ENCODE measurements at places on chromosomes 1 and 21. TPM values are rescaled to one million over a fixed set of nuclear protein-coding genes. Genes with fewer than 3 reads are reported as not detected.

RNF186 gene
- 0.05 TPM for polyA plus RNA-seq

BTBD8 gene
- 0.44 TPM for polyA plus RNA-seq

ANGPTL1 gene
- not detected for polyA plus RNA-seq

C1orf185 gene
- not detected for polyA plus RNA-seq

C1orf141 gene
- polyA plus RNA-seq: not detected

CD164L2 gene
- 3.3 TPM for polyA plus RNA-seq

PAPPA2 gene
- 0.06 TPM for polyA plus RNA-seq

ADCY10 gene
- polyA plus RNA-seq: 0.02 TPM

PTCH2 gene
- 0.77 TPM for polyA plus RNA-seq

CLDN17 gene
- not detected for polyA plus RNA-seq

GJB5 gene
- polyA plus RNA-seq: 3.3 TPM

CLCA2 gene
- not detected for polyA plus RNA-seq

MAN1C1 gene
- 14.4 TPM for polyA plus RNA-seq

IRF2BP2 gene
- polyA plus RNA-seq: 24.9 TPM

OR2L2 gene
- not detected for polyA plus RNA-seq

B4GALT2 gene
- 121 TPM for polyA plus RNA-seq

TAS1R3 gene
- polyA plus RNA-seq: 0.16 TPM

PGLYRP3 gene
- not detected for polyA plus RNA-seq

DUSP23 gene
- 122 TPM for polyA plus RNA-seq

CRYAA gene
- not detected for polyA plus RNA-seq

ANGPTL7 gene
- not detected for polyA plus RNA-seq

CACNA1S gene
- polyA plus RNA-seq: 0.06 TPM

HES3 gene
- polyA plus RNA-seq: 105 TPM

CLK2 gene
- 76.0 TPM for polyA plus RNA-seq

RHOU gene
- polyA plus RNA-seq: 3.0 TPM

GIPC2 gene
- polyA plus RNA-seq: 0.29 TPM

SH2D5 gene
- polyA plus RNA-seq: 16.7 TPM

TSACC gene
- polyA plus RNA-seq: 5.0 TPM

VSIG8 gene
- polyA plus RNA-seq: not detected

CYP4A11 gene
- not detected for polyA plus RNA-seq

ERG gene
- polyA plus RNA-seq: 1.0 TPM

CFAP141 gene
- polyA plus RNA-seq: not detected

FOXD2 gene
- polyA plus RNA-seq: not detected

VANGL2 gene
- 118 TPM for polyA plus RNA-seq

GPR3 gene
- 34.9 TPM for polyA plus RNA-seq

NPR1 gene
- 10.5 TPM for polyA plus RNA-seq

TNFRSF8 gene
- polyA plus RNA-seq: 23.2 TPM

CFHR2 gene
- not detected for polyA plus RNA-seq

PRAMEF8 gene
- not detected for polyA plus RNA-seq

SPRR3 gene
- polyA plus RNA-seq: not detected

TRIM63 gene
- not detected for polyA plus RNA-seq

SH2D1B gene
- polyA plus RNA-seq: not detected

INKA2 gene
- polyA plus RNA-seq: 5.7 TPM

SLC45A1 gene
- polyA plus RNA-seq: 1.6 TPM

CR1 gene
- polyA plus RNA-seq: 0.14 TPM

PWP2 gene
- 4.3 TPM for polyA plus RNA-seq

COL6A1 gene
- 212 TPM for polyA plus RNA-seq

CRB1 gene
- polyA plus RNA-seq: 0.03 TPM

TINAGL1 gene
- 24.2 TPM for polyA plus RNA-seq

KIF17 gene
- polyA plus RNA-seq: 6.9 TPM

IGSF21 gene
- 22.5 TPM for polyA plus RNA-seq

CHAF1B gene
- 11.0 TPM for polyA plus RNA-seq

DCDC2B gene
- not detected for polyA plus RNA-seq

KRTAP19-1 gene
- polyA plus RNA-seq: not detected

AK5 gene
- 2.1 TPM for polyA plus RNA-seq

AMPD1 gene
- polyA plus RNA-seq: not detected

SYT2 gene
- polyA plus RNA-seq: 3.3 TPM

MROH7 gene
- polyA plus RNA-seq: 0.27 TPM

All from H1 (cell line).